ENCODE measurements at places on chromosomes 2 and 18.

GRCh38 chr2:160411167-160411566 lies 82.4 kb downstream of the RBMS1 start:
- peak; percentile 39 for DNase-seq

DNA sequence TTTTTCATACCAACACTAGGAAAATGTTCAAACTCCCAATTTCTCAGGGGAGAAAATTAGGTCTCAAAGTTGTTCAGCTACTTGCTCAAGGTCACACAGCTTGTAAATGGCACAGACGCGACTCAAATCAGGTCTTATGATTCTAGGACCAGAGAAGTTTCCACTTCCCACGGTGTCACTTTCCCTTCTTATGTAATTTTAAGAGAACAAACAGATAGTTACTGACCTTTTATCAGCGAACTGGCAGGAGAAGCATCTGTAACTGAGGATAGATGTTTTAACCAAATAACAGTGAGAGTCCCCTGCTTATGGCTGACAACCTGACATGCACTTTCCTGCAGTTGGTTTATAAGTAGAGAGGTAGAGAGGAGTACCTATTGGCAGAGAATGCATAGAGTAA lies 2.1 kb upstream of the KCNJ3 start:
- DNase-seq: no peak

- no peak for DNase-seq
Observed at GRCh38 chr2:216446343-216446742, 34.1 kb downstream of the SMARCAL1 start.

- DNase-seq: no peak
Observed at GRCh38 chr2:232038251-232038880, 76.9 kb downstream of the DIS3L2 start.

GRCh38 chr18:26556573-26556972 lies 8.2 kb upstream of the KCTD1 start:
- no peak for DNase-seq

DNA sequence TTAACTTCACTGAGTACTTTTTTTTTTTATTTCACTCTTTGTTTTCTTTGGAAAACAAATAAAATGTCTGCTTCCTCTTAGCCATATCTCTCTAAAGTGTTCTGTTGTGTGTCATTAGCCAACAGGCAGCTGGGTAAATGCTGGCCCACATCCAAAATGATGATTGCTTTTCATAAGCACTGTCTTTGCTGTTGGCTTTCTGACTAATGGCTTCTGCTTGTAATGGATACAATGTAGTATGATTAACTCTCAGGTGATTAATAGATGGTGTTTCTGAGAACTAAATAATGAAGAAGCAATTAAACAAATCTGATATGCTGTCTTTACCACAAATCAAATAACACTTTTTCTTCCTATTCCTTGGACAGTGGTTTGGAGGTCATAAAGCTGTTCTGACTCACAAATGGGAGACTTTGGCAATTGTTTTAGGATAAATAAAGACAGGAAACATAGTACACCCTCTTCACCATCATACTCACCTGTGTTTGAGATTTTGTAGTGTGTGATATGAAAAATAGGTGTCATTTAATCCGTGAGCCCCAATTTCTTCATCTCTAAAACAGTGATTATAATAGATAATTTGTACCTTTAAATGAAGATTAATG lies 888.4 kb downstream of the TSN start:
- DNase-seq: no peak

GRCh38 chr2:20064841-20065240 lies 13.4 kb upstream of the LAPTM4A start:
- DNase-seq: no peak

GRCh38 chr2:218877891-218878290 lies 2.8 kb upstream of the WNT10A start:
- no peak for DNase-seq

- DNase-seq: no peak
Observed at GRCh38 chr18:78123926-78124797, 855.5 kb upstream of the SALL3 start.

- peak; percentile 3 for DNase-seq
Observed at GRCh38 chr18:67513280-67513679, 3.2 kb downstream of the DSEL start.

DNA sequence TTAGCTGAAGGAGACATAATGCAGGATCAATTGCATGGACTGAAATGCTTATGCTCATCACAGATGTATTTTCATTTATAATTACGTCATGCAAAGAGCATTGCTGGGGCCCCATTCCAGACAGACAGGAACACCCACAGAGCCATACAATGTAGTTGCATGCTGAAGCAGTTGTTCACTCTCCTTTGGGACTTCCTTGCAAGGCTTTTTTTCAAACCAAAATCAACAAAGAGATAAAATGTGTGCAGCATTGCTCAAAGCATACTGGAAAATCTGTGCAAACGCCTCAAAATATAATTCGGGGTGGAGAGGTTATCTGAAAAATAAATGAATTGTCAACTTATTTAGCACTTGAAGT lies 463.2 kb downstream of the CDH2 start:
- no peak for DNase-seq

GRCh38 chr2:240643093-240643810 lies 18.0 kb downstream of the GPR35 start:
- no peak for DNase-seq

DNA sequence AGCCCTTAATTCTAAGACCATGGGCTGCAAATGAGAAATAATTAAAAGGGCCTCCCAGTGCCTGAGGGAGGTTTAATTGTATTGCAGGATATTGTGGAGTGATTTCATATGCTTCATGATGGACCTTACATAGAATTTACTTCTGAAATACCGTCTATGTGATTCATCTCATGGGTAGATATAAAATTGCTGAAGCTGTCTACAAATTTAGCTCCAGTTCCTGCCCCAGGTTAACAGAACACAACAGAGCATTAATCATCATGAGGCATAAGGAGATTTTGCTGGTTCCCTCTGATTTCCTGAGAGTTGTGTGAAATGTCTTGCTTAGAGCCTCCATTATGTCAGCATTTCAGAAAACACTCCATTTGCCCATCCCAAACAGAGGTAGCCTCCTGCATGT lies 770 bp downstream of the UPP2 start:
- DNase-seq: no peak

DNA sequence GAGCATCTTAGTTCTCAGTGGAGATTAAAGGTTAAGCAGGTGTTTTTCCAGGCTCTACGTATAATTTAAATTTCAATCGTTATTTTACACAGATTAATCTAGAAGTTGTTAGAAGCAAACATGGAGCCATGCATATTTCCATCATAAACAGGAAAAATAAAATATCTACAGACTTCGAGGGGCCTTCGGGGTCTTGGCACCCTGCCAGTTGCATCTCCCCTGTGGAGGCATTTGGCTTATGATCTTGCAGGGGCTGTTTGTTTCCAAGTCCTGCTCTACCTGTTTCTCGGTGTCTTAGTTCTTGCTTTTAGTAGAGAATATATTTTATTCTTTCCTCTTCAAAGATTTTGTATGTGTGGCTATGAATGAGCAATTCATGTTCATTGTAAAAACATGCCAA lies 67.2 kb upstream of the FAM136A start:
- no peak for DNase-seq

DNA sequence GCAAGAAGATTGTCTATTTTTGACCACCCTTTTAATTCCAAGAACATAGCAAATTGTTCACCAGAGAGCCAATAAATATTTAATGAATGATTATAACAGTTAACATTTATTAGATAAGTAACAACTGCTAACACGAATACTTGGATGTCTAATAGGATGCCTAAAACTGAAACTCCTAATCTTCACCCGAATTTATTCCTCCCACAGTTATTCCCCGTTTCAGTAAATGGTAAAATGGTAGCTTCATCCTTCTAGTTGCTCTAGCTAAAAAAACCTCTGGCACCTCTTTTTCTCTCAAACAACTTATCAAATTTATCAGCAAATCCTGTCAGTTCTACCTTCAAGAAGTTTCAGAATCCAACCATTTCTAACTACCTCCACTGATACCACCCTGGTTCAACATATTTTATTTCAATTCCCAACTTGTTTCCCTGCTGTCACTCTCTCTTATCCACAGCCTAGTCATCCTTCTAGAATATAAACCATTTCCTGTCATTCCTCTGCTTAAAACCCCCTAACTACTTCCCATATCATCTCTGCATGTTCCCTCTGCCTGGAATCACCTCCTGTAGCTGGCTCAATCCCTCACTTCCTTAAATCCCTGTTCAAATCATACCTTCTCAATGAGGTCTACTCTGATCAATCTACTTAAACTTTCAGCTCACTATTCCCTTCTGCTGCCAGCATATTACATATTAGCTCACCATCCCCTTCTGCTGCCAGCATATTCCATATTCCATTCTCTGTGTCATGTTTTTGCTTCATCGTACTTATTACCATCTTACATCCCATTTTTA lies 93.8 kb downstream of the ROCK2 start:
- DNase-seq: no peak

All from CD4-positive, alpha-beta T cell treated with Interleukin-15 for 4 hours (primary cell).